ENCODE measurements at places on chromosomes 12 and 14.
A peak's percentile ranks its signal among the peaks of the same experiment; 100 is the strongest.

DNA sequence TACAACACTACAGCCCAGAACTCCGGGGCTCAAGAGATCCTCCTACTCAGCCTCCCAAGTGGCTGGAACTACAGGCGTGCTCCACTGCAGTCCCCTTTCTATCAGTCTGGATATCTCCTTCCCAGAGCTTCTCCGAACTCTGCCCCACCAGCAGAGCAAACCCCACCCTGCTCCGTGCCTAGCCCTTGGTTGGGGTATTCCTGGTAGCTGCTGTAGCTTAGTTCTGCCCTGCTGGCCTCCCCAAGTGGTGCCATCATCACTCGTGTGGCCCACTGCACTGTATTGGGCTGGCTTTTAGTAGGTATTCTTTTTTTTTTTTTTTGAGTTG, 9.5 kb downstream of the HSP90AA1 start:
- DNase-seq: no peak

GRCh38 chr12:4356041-4356327, 23.5 kb downstream of the FGF23 start:
- peak; percentile 7 for DNase-seq

DNA sequence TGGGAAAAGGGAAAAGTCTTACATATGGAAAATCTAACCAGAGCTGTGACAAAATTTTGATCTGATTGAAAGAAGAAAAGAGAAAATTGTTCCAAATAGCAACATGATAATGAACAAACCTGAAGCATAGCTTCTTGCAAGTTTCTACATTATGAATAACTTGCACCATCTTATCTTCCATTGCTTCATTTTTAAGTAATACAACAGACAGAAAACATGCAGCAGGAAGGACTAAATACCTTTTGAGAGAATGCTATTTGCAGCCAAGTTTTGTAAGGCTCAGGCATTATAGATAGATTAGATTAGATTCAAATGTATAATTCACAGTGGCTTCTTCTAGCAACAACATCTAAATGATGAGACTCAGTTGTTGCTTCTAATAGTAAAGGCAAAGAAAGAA, 441.4 kb downstream of the AEBP2 start:
- no peak for DNase-seq

GRCh38 chr12:3135522-3136461, 58.6 kb downstream of the TSPAN9 start:
- peak; percentile 46 for DNase-seq

DNA sequence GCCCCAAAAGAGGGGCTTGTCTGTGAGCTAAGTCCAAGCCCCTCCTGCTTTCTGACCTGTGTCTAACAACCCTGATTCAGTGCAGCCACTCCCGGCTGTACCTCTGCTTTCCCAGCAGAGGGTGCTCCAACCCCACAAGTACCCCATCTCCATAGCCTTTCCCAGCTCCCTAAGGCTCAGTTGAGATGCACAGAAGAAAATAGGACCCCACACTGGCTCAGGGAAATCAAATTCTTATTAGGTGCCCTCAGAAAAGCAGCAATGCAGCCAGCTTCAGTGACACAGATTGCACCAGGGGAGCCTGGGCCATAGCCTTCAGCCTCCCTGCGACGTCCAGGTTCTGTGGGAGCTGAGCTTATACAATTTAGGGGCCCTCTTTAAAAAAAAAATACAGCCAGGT, 49.9 kb downstream of the LRRC74A start:
- peak; percentile 40 for DNase-seq

DNA sequence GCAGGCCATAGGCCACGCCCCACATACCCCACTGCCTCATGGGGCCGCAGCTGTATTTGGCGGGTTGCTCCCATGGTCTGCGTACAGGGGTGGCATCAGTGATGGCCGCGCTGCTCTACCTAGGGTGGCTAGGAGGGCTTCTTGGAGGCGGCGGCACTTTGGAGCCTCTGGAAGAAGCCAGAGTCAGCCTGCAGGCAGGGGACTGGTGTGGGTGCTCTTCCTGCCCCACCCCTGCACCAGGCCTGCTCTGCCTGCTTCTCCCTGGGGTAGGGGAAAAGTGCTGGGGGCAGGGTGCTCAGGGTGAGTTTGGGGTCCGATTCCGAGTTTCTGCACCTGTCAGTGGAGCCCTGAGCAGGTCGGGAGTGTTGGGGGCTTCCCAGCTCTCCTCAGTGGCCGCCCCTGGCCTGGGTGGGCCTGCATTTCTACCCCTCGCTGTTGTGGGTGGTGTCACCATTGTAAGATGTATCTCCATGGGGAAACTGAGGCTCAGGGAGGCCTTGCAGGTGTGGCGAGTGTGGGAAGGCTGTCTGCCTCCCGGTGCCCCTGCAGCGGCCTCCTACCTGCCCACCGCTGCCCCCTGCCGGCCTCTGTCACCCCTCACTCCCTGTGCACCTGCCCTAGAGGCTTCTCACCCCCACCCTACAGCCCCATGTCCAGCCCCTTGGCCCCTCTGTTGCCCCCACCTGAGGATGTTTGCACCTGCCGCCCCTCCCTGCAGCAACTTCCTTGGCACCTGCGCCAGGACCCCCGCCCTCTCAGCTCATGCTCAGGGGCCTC, 5.5 kb downstream of the CEP170B start:
- no peak for DNase-seq

DNA sequence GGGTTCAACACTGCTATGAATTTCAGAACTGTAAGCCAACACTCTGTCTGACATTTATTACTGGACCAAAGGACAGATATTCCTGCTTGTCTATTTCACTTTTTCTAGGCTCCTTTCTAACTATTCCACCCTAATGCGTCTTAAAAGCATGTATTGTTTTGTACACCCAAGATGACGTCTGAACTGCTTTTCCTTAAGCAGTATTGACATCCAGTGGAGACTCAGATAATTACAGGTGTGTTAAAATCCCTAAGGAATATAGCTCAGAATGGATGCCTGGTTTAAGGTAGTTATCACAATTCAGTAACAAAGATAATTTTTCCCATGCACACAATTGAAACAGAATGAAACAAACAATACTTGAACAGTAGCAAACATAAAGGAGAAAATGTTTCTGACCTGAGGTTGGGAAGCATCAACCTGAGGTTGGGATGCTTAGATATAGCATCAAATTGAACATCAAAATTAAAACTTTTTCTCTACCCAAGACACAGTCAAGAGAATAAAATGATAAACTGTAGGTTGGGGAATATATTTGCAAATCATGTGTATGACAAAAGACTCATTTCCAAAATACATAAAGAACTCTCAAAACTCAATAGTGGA, 93.7 kb upstream of the PTPRR start:
- DNase-seq: no peak

GRCh38 chr14:28902930-28903329, 136.3 kb downstream of the FOXG1 start:
- no peak for DNase-seq

DNA sequence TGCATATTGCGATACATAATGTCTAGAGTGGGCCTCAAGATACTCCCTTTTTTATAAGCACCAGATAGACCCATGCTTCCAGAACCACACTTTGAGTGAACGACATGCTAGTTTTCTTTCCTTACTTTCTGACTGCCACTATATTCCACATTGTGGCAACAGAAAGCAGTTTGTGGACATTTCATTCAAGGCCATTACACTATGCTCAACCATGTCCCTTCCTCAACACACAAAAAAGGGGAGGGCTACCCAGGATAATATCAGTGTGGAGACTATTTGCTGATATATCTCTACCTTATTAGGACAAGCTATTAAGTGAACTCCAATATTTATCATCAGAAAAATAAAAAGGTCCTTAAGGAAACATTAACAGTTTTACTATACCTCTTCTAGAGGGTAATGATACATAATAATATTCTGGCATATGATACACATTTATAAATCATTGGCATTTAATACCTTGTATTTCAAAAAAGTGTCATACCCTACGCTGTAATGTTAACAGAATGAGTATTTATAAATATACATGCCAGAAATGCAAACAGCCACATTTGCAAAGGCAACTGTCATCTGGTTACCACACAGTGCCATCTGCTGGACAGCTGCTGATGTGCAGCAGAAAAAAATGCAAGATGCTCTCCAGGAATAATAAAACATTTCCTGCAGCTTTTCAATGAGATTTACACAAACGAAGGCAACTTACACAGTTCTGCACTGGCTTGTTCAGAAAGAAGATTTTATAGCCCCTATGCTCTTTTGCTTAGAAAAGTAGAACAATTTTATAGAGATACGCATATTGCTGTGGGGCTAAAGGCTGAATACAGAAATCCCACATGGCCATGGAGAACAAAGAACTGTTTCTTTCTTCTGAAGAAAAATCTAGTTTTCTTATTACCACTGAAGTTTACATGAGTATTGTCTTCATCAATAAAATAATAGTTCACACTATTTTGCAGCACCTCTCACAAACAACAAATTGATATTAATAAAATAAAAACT, 182.2 kb upstream of the GRIP1 start:
- peak; percentile 37 for DNase-seq

DNA sequence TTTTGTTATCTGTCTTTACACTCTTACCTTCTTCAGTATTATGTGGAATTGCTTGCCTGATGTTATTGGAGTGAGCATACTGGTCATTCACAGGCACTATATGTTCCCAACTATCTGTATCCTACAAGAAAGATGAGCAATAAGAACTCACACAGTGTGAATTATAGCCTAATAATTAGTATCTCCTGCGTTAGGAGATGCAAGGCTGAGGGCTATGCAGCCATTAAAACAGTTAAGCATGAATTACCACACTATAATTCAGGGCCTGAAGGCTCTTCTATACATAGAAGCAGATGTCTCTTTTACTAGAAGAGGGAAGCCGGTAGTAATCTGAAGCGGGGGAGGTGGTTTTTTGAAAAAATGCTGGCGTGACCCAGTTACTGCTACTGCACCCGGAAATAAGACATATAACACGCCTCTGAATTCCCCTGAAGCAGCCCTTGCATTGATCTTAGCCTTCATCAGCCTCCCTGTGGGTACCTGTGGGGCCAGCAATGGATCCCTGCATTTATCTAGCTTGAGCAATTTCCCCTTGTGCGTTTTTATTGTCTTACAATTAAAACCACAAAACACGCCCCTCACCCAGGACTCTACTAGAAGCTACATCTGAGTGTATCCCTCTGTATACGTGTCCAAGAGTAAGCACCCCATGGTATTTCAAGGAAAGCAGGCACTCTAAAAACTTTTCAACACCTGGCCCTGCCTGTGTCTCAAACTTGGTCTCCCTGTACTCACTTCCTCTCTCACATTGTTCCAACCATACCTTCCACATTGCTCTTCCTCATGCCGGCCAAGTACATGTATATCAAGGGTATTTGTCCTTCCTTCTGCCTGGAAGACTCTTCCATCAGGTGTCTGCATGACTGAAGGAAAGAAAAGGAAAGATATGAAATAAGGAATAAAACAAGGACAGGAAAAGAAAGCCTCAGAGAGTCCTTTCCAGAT, 210.9 kb upstream of the ARID2 start:
- no peak for DNase-seq

- no peak for DNase-seq
Measured at GRCh38 chr14:100278702-100279101, 27.5 kb downstream of the SLC25A29 start.

- no peak for DNase-seq
Measured at GRCh38 chr14:75273272-75274049, 5.2 kb upstream of the FOS start.

GRCh38 chr12:107344035-107344808, 250.9 kb upstream of the CRY1 start:
- no peak for DNase-seq

GRCh38 chr12:13372386-13372785, 175.9 kb downstream of the EMP1 start:
- DNase-seq: no peak

GRCh38 chr14:65373671-65374039, 38.9 kb upstream of the FUT8 start:
- no peak for DNase-seq

GRCh38 chr14:51262868-51263267, 22.8 kb downstream of the TMX1 start:
- DNase-seq: no peak

DNA sequence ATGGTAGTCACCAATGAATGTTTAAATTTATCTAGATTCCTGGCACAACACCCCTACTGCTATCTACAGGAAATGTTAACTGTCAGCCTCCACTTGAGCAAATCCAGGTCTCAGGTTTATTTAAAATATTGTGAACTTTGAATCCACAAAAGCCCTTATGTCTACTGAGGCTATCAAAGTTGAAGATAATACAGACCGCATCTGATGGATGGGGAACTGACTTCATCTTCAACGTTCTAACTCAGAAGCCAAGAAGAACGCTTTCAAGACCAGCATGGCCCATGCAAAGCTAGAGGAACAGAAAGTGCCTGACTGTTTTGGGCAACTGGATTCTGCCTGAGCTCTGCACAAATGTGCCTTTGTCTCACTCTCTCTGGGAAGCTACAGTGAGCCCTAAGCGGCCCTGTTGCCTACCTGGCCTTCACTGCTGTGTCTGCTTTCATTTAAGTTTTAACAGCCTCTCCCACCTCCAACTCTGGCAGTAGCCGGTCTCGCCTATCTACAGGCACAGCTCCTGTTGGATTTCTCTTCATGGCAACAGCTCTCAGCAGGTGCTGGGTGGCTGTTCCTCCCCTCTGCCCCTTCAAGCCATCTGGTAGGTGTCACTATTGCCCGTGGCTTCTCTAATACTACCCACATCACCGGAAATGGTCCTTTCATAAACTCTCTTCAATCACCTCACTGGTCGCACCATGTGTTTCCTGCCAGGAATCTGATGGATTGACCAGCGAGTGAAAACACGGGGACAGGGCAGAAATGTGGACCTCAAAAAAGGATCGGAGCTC, 112.1 kb upstream of the OVCH1 start:
- DNase-seq: no peak

GRCh38 chr12:25965682-25966081, 7.2 kb downstream of the RASSF8 start:
- DNase-seq: no peak

- DNase-seq: no peak
Measured at GRCh38 chr12:62375603-62376002, 91.0 kb upstream of the MON2 start.

DNA sequence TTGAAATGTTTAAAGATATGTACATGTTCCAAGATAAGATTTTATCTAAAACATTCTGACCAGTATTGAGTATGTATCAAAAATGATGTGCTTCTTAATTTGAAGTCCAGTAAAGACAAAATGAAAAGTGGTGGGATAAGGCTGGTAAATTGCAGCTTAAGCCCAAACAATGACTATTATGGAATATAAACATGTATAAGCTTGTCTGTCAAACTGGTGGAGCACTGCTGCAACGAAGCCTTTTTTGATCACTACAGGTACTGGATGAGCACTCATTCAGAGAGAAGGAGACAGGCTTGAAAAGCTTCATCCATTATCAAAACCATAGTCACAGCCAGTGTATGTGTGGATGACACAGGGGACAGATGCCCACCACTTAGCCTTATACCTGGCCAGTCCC, 138.4 kb downstream of the ATP23 start:
- no peak for DNase-seq

GRCh38 chr12:13230500-13230899, 34.0 kb downstream of the EMP1 start:
- DNase-seq: no peak

All from naive B cell (primary cell).